ENCODE measurements at places on chromosomes 12 and 14.

DNA sequence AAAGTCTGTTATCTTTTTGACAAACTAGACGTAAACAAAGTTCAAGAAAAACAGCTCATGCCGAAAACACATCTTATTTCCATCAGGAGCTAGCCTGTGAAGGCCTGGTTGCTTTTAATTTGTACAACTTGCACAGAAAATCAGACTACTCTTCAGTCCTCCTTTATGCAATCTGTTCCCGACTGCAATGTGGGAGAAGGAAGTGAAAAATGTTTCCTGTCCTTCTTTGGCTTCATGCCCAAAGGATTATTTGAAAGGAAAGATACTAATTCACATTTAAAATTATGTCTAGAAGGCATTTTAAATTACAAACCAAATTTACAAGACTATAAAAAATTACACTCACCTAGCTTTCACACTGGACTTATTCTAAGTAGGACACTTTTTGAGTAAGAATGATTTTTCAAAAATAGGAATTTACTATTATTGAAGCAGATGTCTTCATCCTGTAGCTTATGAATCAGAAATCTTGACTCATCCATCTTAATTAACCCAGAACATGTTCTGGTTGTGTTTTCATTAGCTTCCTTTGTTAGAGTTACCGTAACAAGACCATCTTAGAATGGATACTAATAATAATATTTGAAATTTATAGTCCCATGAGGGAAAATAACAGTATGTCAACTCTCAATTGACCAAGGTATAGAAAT, 272.6 kb downstream of the PRKD1 start:
- DNase-seq = no peak

GRCh38 chr14:56219666-56220413, 101.6 kb downstream of the PELI2 start:
- DNase-seq = no peak

GRCh38 chr12:127811988-127812387, 455.0 kb upstream of the TMEM132C start:
- DNase-seq = no peak

- no peak for DNase-seq
Measured at GRCh38 chr12:2265461-2266167, 212.8 kb downstream of the CACNA1C start.

- no peak for DNase-seq
Measured at GRCh38 chr14:71327691-71328090, 420.4 kb downstream of the PCNX1 start.

DNA sequence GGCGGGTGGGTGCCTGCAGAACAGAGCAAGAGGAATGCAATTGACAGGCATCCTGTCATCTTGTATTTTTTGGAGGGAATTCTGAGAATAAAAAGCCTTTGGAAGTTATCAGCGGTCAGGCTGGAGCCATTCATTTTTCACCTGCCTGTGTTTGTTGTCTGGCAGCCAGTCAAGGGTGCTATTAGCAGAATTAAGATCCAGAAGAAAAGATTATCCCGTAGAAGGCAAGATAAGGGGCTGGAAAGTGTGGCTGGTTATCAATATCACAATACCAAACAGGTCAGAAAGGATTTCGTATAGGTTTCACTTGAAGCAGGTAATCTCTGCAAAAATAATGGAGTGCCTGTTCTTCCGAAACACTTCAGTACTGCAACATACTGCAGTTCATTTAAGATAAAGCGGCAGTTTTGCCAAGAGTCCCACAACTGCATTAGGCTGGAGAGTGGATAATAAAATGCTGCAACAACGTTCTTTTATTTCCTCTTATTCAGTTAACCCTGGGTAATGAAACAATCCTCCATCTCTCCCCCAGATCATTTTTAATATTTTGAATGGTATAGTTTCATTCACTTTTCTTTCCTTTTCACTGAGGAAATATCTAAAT, 171.2 kb upstream of the CDKN3 start:
- DNase-seq = no peak

- DNase-seq = no peak
Measured at GRCh38 chr14:24058260-24058950, 6.6 kb downstream of the CARMIL3 start.

DNA sequence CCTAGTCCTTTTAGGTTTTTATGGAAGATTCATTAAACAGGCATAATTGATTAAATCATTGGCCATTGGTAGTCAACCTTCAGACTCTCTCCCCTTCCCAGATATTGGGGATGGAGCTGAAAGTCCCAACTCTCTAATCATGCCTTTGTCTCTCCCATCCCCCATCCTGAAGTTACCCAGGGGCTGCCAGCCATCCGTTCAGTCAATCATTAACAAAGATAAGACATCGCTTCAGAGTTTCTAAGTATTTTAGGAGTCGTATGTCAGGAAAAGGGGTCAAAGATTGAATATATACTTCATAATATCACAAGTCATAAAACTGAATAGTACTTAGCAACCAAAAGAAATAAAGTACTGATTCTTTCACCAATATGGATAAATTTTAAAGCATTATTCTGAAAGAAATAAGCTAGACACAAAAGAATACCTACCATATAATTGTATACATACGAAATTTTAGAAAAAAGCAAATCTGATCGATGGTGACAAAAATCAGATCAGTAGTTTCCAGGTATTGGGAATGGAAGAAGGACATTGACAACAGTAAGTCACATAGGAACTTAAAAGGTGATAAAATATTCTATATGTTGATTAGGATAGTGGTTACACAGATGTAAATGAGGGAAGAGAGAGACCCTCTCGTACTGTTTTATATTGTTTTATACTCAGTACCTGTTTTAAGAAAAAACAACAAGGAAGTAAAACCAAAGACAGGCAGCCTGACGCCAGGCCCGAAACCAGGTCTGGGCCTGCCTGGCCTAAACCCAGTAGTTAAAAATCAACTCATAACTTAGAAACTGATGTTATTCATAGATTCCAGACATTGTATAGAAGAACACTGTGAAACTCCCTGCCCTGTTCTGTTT, 414.4 kb downstream of the DAD1 start:
- DNase-seq = no peak

GRCh38 chr14:72754949-72755348, 139.0 kb downstream of the DPF3 start:
- no peak for DNase-seq

- DNase-seq = no peak
Measured at GRCh38 chr12:131854861-131855476, 26.8 kb downstream of the MMP17 start.

GRCh38 chr14:33693237-33693636, 257.6 kb downstream of the EGLN3 start:
- DNase-seq = no peak
